ENCODE measurements at places on chromosomes 2 and 18.

DNA sequence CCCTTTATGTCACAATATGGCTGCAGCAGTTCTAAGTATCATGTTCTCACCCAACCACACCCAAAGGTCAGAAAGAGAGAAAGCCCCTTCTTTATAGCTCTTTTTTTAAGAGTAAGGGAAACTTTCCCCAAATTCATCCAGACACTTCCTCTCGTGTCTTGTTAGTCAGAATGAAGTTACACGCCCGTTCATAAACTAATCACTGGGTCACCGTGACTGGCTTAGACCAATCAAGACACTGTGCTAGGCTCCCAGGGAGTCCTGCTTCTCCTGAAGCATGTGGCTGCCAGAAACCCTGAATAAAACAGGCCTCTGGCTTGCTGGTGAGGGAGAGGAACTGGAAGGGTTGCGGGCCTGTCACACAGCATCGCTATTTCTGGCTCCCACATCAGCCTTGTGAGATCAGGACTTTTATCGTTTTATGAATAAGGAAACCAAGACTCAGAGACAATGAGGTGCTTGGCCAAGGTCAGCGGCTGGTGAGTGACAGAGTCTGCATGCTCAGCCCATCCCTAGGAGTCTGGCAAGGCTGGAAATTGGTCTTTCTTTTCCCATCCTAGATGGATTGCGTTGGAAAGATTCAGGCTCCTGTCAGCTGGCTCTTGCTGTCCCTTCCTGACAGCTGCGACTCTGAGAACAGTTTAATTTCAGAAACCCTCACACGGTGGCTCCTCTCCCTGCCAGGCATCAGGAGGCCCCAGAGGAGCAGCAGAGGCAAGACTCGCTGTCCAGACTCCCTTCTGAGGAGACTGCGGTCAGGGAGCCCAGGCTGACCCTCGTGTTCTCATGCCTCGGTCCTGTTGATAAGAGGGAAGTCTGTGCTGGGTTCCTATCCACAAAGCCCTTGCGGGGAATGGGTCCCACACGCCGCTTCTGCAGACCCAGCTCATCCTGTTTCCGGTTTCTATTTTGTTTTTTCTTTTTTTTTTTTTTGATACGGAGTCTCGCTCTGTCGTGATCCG is 104.5 kb upstream of the TAF1B start:
- H3K36me3 ChIP-seq: peaks cover 2% of the 10 kb centered on the region
- peak overlapping the region; percentile 81 for H3K27ac ChIP-seq
- H3K27me3 ChIP-seq: peaks cover 9% of the 10 kb centered on the region
- peaks cover 7% of the 10 kb centered on the region for H3K4me1 ChIP-seq
- peak overlapping the region; percentile 87 for H3K4me3 ChIP-seq
- DNase-seq: peak; percentile 5

- peaks cover 48% of the 10 kb centered on the region for H3K36me3 ChIP-seq
- H3K27me3 ChIP-seq: no peaks in the 10 kb centered on the region
- H3K27ac ChIP-seq: no peak overlapping the region
- peaks cover 30% of the 10 kb centered on the region for H3K4me1 ChIP-seq
These were observed 57.5 kb downstream of the AP1S3 start for GRCh38 chr2:223779877-223780276.

DNA sequence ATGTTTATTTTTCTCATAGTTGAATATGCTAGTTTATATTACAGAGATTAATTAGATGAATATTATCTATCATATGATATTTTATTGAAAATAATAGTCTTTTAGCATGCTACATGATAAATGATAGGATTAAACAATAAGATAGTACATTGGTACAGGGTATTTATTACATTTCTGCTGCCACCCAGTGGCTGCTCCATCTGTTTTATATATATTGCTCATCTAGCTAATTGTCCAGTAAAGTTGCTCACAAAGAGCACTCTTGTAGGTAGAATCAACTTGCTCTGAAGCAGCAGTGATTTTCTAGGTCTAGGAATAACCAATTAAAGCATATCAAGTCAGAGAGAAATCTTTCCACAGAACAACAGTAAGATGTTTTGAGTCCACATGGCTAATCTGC is 183.3 kb downstream of the ASXL3 start:
- DNase-seq: no peak
- H3K4me1 ChIP-seq: no peaks in the 10 kb centered on the region
- H3K36me3 ChIP-seq: no peaks in the 10 kb centered on the region
- no peak overlapping the region for H3K27ac ChIP-seq
- no peak overlapping the region for H3K4me3 ChIP-seq

DNA sequence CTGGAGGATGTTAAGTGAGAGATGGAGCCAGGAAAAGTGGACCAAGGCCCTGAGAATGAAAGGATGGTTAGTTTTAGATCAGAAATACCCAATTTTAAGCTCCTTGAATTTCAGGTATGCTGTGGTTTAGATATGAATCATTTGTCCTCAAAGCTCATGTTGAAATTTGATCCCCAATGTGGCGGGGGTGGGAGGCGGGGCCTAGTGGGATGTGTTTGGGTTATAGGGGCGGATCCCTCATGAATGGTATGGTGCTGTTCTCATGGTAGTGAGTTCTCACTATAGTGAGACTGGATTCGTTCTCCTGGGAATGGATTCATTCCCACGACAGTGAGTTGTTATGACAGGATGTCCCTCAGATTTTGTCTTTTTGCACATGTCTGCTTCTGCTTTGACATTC is 11.4 kb downstream of the MYO5B start:
- no peaks in the 10 kb centered on the region for H3K4me1 ChIP-seq
- no peak for DNase-seq
- H3K4me3 ChIP-seq: no peak overlapping the region
- H3K36me3 ChIP-seq: no peaks in the 10 kb centered on the region
- H3K27me3 ChIP-seq: peaks cover 21% of the 10 kb centered on the region
- no peak overlapping the region for H3K27ac ChIP-seq

DNA sequence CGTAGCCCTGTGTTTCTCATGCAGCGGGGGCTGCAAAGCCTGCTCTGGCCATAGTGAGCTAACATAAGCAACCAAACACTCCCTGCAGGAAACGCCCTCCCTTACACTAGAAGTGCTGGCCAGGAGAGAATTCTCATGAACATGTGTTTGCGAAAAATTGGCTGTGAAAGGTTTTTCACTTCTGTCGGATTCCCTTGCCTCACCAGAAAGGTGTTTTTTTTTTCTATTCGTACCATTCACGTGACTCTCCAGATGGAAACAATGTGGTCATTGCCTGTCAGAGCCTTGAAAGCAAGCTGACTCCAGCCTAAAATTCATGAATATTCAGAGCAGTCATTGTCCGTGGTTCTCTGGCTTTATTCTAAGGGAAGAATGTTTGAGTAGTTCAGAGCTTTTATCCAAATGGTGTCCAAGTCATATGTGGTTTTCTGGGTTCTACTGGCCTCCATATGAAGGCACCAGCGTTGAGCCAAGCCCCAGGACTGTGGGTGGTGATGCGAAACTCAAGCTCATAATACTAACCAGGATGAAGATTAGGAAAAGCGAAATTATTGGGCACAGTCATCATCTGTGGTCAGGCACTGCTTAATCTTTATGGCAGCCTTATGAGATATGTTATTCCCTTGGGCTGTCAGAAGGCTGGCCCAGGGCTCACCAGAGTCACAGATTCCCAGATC is 236.4 kb downstream of the ALPK2 start:
- no peak for DNase-seq
- H3K27me3 ChIP-seq: no peaks in the 10 kb centered on the region
- no peaks in the 10 kb centered on the region for H3K36me3 ChIP-seq
- no peak overlapping the region for H3K27ac ChIP-seq
- H3K4me1 ChIP-seq: peaks cover under 1% of the 10 kb centered on the region

DNA sequence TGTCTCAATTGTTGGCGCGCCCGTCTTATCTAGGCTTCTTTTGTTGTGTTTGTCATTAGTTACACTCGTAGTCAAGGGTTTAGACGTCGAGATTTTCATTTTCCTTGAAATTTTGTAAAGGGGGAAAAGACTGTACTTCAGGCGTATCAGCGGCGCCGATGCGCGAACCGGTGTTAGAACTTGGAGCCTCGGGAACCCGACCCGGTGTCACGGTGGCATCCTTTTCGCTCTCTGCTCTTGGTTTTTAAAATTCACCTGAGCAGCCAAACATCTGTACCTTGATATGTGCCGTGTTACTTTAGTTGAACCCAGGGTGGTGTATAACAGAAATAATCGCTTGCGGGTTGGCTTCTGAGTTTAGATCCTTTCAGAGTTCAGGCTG is 643 bp downstream of the RMC1 start:
- no peak for DNase-seq
- peaks cover 34% of the 10 kb centered on the region for H3K4me1 ChIP-seq
- peaks cover 24% of the 10 kb centered on the region for H3K36me3 ChIP-seq
- H3K4me3 ChIP-seq: peak overlapping the region; percentile 98

DNA sequence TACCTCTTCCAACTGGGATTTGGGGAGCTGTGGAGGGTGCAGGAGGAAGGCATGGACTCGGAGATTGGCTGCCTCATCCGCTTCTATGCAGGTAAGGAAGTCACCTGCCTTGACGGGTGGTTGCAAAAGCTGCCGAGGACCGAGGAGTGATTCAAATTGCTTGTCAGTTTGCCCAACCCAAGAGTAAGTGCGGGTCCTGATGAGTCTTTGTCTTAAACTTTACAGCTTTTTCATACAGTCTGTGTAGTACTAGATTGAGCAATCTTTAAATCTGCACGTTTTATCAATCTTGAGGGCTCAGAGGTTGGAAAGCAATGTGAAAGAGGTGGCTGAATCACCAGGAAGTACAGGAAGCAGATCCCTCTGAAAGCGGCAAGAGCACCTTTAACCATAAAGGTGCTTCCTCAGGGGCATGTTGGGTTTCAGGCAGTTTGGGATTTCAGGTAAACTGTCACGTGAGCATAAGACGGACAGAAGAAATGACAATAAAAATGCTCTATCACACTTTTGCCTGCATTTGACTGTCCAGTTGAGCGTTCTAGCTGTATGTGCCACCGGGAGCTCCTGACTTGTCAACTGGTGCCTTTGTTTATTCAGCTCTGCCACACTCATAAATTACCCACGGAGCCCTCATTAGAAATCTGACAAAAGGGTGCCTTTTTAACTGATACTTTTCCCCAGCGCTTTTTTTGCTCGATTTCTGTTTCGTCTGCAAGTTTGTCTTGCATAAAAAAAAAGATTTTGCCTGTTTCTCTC is 2.0 kb downstream of the PHLPP1 start:
- H3K4me1 ChIP-seq: peaks cover 19% of the 10 kb centered on the region
- peak overlapping the region; percentile 84 for H3K4me3 ChIP-seq
- H3K27ac ChIP-seq: peak overlapping the region; percentile 84
- peaks cover 23% of the 10 kb centered on the region for H3K36me3 ChIP-seq

DNA sequence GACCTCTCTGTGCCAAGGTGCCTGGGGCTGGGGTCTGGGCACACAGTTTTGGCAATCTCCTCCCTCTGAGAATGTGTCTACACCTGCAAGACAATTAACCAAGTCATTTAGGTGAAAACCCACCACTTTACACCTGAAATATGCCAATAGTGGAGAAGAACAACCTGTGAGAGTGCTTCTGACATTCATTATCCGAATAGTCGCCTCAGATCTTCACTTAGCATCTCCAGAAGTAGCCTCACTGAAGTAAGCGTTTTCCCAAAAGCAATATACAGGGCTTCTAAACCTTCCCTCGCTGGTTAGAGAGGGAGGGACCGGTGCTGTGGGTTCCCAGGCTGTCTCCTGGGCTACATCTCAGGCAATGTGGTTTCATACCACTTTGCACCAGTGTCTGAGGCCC is 173.5 kb downstream of the DDX1 start:
- no peak overlapping the region for H3K27ac ChIP-seq
- no peaks in the 10 kb centered on the region for H3K36me3 ChIP-seq
- peaks cover 2% of the 10 kb centered on the region for H3K4me1 ChIP-seq
- no peak overlapping the region for H3K4me3 ChIP-seq
- DNase-seq: no peak
- H3K27me3 ChIP-seq: peaks cover 24% of the 10 kb centered on the region

GRCh38 chr2:72036595-72036994 is 111.1 kb downstream of the CYP26B1 start:
- no peak for DNase-seq
- no peaks in the 10 kb centered on the region for H3K4me1 ChIP-seq
- H3K27ac ChIP-seq: no peak overlapping the region
- peaks cover 1% of the 10 kb centered on the region for H3K36me3 ChIP-seq
- no peak overlapping the region for H3K4me3 ChIP-seq
- no peaks in the 10 kb centered on the region for H3K27me3 ChIP-seq

- peaks cover 16% of the 10 kb centered on the region for H3K4me1 ChIP-seq
- H3K27ac ChIP-seq: no peak overlapping the region
- peaks cover 6% of the 10 kb centered on the region for H3K27me3 ChIP-seq
- no peak for DNase-seq
- H3K4me3 ChIP-seq: no peak overlapping the region
These were observed 103.0 kb downstream of the HNRNPLL start for GRCh38 chr2:38499548-38500282.
